ENCODE measurements at places on chromosomes 1 and 21.

- DNase-seq = no peak
Measured at GRCh38 chr1:169133801-169134502, 27.5 kb downstream of the ATP1B1 start.

DNA sequence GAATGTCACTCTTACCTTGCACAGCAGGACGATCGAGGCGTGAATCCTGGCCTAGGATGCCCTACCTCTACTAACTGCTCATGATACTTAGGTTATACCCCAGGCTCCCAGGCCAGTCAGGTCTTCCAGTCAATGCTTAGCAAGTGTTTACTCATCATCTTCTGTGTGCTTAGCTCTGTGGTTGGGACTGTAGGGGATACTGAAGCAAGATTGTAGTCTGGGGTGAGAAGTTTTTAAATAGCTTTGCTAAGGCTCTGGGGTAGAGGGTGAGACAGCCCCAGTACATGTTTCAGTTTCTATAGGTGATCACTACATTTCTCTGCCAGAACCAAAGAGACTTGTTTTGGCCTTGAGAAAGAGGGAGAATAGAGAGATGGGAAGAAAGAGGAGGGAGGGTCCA lies 250.8 kb upstream of the KIAA0040 start:
- no peak for DNase-seq

GRCh38 chr1:160363951-160364735 lies 2.7 kb upstream of the NHLH1 start:
- DNase-seq = no peak

DNA sequence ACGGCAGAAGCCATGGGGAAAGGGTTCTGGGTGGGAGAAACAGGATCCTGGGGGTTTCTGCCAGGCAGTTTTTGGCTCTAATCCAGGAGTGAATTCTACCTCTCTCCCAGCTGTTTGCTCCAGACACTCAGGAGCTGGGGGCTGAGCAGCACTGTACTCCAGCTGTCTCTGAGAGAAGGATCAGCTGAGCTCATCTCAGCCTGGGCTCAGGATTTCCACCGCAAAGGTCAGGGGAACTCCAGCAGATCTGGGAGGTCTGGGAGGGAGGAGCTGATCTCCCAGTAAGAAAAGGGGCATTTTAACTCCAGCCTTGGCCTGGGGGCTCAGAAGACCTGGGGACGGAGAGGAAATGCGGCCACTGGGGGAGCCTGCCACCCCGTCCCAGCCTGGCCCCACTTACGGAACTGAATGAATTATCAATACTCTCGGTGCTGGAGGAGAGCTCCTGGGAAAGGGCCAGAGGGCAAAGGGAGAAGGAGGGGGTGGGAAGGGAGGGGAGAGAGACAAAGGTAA lies 17.3 kb downstream of the PI4KB start:
- no peak for DNase-seq

DNA sequence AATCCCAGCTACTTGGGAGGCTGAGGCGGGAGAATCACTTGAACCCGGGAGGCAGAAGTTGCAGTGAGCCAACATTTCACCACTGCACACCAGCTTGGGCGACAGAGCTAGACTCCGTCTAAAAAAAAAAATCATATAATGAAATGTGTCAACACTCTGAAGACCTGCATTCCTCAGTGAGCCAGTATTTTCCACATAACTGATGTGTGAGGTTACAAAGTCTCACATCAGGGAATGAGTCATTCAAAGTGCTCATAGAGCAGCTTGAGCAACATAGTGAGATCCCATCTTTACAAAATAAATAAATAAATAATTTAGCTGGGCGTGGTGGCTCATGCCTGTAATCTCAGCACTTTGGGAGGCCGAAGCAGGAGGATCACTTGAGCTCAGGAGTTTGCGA lies 65.5 kb downstream of the CASZ1 start:
- DNase-seq = no peak

DNA sequence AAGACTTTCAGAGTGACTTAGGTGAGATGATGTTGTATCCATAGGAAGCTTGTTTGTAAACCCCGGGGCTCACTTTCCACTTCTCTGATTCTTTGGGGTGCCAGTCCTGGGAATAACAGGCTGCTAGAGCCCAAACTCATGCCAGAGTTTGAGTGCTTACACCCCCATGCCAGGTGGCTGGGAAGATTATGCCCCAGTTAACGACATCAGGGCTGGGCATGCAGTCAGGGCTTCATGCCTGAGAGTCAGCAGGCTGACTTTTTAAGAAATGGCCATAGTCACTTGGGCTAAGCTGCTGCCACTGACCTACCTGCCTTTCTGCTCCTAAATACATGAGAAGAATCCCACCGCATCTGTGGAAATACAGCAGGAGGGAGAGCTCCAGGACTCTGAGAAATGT lies 425.6 kb upstream of the VAMP3 start:
- DNase-seq = no peak

DNA sequence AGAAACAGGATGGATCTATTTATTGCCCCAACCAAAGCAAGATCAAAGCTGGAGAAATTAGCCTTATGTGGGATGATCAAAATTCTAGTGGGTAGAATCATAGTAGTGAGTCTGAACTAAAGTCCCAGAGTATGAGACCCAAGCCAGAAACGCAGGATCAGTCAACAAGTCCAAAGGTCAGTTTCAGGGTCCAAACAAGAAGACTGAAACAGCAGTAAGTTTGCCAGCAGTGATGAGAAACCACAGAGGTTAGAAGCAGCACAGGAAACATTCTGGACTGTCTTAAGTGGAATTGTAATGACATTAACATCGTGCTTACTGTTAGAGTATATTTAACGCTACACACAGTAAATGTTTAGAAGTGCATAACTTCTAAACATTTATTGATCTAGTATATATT lies 251.0 kb downstream of the LRRIQ3 start:
- DNase-seq = no peak

GRCh38 chr21:14918527-14918926 lies 146.3 kb downstream of the NRIP1 start:
- DNase-seq = no peak
